ENCODE measurements at places on chromosomes 5 and 9.

DNA sequence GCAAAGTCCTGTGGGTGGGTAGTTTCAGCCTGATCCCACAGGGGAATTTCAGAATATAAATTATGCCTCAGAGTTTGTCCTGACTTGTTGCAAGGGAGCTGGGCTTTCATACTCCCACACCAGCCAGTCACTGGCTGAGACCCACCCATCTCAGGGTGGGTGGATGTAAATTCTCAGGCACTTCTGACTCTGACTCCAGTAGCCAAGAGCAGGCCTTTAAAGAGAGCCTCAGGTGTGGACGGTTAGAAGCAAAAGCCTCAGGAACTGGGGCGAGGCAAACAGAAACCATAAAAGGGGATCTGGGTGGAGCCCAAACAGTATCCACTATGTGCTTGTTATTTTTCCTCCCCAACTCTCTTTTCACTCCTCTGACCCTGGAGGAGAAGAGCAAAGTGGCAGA, 28.6 kb upstream of the FBXW11 start:
- no peak for DNase-seq

DNA sequence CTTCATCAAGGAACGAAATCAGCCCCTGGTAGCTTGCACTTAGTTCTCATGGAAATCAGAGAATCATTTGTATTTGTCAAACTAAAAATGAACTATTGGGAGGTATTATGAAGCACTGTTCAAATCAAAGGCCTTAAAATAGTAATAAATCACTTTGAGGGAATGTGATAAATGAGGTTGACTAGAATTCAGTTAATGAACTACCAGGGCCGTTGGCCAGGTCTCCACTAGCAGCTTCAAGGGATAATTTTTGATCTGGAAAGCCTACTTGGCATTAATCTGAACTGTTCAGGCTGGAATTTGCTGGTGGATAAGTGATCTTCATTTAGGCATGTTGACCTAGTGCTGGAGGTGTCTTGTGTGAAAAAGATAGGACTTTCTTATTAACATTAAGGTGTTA, 76.4 kb upstream of the GPR151 start:
- no peak for DNase-seq

DNA sequence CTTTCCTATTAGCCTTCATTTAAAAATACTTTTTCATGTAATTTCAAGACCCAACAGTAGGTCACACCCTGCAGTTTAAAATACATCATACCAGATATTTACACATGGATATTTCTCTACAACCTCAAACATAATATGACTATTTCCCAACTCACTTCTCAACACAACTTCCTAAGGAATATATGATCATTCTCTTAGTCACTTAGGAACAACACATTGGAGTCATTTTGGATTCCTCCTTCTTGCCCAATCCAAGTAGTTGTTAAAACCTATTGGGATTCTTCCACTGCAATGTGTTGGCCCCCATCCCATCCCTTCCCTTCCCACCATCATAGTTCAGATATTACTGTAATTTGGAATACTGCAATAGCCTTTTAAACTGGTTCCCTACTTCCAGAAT, 145.5 kb downstream of the DCP2 start:
- no peak for DNase-seq

DNA sequence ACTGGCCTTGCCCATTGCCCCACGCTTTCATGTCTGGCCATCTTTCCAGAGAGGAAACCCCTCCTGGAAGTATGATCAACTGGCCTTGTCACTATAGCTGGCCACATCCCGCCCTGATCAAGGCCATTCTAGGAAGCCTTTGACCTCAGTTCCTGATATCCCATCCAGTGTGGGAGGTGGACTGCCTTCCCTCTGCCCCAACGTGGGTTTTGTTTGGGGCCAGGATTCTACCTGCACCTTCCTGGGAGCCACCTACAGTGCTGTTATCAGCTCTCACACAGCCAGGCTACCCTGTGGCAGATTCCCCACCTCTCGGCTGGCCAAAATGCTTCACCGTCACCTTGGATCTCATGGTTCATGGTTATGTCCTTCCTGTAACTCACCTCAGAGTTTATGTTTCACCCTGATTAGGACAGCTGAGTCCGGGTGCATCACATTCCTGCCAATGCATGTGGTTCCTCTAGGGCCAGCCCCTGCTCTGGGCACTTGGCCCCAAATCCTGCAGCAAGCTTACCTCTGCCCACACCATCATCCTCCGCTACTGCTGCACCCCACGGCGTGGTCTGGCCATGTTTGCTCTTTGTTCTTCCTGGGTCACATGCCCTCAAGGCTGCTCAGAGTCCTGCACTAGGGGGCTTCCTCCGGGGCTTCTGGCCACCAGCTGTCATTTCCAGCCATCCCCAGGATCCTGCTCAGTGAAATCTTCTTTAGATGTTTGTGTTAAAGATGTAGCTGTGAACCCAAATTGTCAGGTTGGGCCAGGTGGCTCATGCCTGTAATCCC, 24.2 kb upstream of the S1PR3 start:
- no peak for DNase-seq

- no peak for DNase-seq
These were observed 52.3 kb downstream of the NLN start for GRCh38 chr5:65774346-65774745.

DNA sequence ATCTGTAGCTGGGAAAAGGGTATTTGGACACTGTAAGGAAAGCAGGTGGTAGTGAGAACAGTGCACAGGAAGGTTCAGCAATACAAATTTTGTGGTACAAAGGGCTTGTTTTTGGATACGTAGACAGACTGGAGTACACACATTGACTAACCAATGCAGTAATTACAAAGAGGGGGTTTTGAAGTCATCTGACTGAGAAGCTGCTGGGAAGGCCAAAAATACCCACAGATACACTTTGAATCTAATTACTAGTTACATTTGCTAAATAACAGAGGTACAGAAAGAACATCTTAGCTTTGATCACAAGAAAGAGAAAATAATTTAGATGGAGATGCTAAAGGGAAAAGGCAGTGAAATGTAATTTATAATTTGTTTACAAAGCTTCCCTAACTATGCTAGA, 45.9 kb downstream of the PKD2L2 start:
- DNase-seq, result no peak

DNA sequence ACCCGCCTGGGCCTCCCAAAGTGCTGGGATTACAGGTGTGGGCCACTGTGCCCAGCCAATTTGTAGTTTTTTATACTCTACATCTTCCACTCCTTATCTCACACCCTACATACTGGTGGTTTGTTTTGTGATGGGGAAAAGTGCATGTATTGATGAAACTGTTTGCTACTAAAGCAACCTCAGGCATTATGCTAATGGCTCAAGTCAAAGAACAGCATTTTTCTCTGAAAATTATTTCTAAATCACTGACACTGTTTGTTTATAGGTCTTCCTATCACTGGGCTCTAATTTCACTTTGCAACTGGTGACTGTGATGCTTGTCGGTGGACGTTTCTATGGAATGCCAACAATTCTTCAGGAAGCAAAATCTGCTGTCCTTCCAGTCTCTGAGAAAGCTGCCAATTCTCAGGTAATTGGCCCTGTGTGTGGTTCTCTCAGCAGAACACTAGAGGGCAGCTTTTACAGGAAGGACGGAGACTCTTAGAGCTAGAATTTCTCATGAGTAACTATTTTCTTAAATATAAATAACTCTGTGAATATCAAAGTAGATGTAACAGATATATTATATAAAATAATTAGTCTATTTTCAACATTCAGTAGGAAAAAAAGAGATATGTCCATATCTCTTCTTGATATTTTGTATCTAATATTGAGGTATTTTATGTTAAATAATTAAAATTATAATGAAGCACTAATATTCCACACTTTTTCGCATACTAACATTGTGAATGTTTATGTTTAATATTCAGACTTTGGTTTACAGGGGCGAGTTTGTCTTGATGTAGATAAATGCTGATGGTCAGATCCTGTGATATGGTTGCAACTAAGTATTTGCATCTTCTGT, 244.1 kb downstream of the ADGRV1 start:
- DNase-seq, result no peak

DNA sequence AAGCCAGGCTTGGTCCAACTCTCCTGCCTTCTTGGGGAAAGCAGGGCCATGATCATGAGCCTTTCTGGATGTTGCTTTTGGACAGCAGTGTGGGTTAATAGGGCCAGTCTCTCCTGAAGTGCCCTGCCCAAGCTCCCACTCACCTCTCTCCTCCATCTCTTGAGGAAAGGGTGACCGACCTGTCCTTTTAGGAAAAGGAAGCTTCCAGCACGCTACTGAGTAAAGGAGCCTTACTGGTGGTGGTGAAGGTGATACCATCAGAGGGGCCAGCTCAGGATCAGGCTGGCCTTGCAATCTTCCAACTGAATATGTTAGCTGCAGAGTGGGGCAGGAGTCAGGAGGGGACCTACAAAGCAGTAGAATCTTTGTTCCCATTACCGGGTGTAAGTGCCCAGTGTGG, 2.2 kb upstream of the RGS3 start:
- DNase-seq, result no peak

GRCh38 chr5:169429044-169429443, 128.1 kb upstream of the SLIT3 start:
- no peak for DNase-seq

GRCh38 chr9:122827761-122828093, 661 bp downstream of the PDCL start:
- DNase-seq, result no peak

GRCh38 chr9:89916001-89916597, 311.3 kb downstream of the GADD45G start:
- DNase-seq, result no peak

- DNase-seq, result no peak
These were observed 24.0 kb upstream of the ANKRD31 start for GRCh38 chr5:75260708-75261107.

DNA sequence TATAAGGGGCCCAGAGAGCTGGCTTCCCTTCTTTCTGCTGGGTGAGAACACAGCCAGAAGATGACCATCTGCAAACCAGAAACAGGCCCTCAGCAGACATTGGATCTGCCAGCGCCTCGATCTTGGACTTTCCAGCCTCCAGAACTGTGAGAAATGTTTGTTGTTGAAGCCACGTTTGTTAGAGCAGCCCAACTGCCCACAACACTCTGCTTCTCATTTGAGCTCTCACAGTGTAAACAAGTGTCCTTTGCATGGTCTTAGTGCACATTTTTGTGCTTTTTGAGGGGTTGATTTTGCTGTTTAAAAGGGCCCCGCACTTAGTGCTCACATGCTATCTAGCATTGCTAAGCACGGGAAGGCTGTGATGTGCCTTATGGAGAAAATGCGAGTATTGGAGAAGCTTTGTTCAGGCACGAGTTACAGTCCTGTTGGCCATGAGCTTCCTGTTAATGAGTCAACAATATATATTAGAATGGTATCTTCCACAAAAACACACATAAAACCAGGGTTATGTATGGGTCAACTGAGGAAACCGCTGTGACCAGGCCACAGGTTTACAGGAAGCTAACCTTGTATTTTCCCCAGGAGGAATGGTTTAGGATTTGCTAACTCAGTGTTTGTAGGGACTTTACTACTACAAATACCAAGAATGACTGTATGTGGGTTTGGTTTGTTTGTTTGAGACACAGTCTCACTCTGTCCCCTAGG, 11.9 kb downstream of the CMBL start:
- no peak for DNase-seq

GRCh38 chr5:137491121-137491520, 8.0 kb downstream of the SPOCK1 start:
- DNase-seq, result no peak

GRCh38 chr9:115672477-115673316, 480.9 kb upstream of the PAPPA start:
- no peak for DNase-seq

DNA sequence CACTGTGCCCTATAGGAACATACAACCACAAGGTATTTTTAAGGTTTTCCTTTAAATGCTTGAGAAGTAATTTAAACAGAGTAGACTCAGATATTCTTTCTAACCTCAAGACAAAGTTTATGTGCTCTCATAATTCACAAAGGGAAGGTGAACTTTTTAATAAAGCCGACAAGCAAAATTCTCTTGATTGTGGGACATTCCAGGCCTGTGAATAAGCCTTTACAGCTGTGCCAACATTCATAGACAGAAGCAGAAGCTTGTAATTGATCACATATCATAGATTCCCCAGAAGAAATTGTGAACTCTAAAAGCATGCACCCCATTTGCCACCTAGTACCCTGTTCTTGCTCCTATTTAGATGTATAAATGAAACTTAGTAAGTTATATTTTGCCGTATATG, 1107.8 kb upstream of the SEMA6A start:
- DNase-seq, result no peak

GRCh38 chr5:141969783-141970771, 1.2 kb downstream of the RNF14 start:
- DNase-seq, result no peak

DNA sequence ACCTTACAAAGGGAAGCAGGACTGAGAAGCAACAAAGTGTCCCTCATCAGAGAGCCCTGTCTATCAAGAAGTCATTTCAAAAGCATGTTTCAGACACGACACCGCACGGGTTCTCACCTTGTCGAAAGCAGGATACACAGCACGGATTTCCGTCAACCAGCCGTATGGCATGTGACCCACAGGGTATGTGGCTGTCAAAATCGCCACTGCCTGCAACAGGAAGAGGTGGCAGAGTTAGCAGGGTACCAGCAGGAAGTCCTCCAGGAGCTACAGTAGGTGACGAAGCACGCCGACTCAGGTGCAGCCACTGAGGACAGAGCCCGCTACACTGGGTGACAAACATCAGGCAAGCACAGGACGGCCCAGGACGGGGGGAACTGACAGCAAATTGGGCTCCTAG, 81.2 kb downstream of the OTULIN start:
- DNase-seq, result no peak

DNA sequence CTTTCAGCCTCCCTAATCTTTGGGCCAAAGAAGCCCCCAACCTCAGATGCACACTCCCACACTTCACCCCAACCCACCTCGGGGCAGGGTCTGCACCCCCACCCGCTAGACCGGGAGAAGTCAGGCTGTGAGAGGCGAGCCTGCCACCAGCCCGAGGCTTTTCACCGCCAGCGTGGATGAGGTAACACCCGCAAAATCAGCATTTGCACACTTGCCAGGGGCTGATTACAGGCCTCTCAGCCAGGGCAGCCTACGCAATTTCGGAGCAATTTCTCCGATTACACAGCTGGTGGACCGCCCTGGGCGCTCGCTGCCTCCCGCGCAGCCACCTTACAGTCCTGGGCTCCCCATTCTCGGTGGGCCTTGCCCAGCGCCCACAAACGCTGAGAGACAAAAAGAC, 68.5 kb downstream of the FOXD1 start:
- no peak for DNase-seq

GRCh38 chr9:81389569-81389993, 299.8 kb downstream of the TLE1 start:
- DNase-seq, result no peak

DNA sequence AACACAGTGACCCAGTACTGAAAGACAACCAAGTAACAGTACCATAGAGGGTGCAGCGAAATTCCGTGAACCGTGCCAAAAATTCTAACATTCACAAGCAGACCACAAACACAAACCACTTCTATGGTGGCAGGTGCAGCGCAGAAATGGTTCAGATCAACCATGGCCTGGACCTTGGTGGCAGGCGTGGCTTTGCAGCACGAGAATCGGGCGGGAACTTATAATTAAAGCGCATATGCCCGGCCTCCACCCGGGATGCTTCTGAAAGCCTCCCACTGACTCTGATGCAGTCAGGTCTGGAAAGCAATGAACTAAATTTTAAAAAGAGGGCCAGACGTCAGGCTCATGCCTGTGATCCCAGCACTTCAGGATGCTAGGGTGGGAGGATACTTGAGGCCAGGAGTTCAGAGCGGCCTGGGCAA, 68.0 kb upstream of the TBC1D9B start:
- no peak for DNase-seq
